ENCODE measurements at places on chromosomes 5 and 9. TPM values are rescaled to one million over a fixed set of nuclear protein-coding genes. Genes with fewer than 3 reads are reported as not detected.

QSOX2 gene
- 22.3 TPM for total RNA-seq

FBLL1 gene
- 0.33 TPM for total RNA-seq

NSMF gene
- 92.3 TPM for total RNA-seq

ATP10B gene
- not detected for total RNA-seq

NR6A1 gene
- 0.51 TPM for total RNA-seq

ANKRD33B gene
- 3.4 TPM for total RNA-seq

C9 gene
- not detected for total RNA-seq

MSMP gene
- total RNA-seq, result not detected

PCDHB5 gene
- 1.5 TPM for total RNA-seq

FXN gene
- 13.0 TPM for total RNA-seq

SMIM3 gene
- 18.9 TPM for total RNA-seq

FOXD4L4 gene
- not detected for total RNA-seq
